Heart right ventricle (tissue), 16 donors: ENCODE measurements at places on chromosomes 1 and 21. TPM values are rescaled to one million over a fixed set of nuclear protein-coding genes. Genes with fewer than 3 reads are reported as not detected.

The DPT gene
- 33.3 TPM for total RNA-seq

The DUSP10 gene
- total RNA-seq = 3.8 TPM

The VSIG8 gene
- total RNA-seq = not detected

The RNPC3 gene
- 13.1 TPM for total RNA-seq

The KCNJ6 gene
- total RNA-seq = not detected

The NPPB gene
- 317 TPM for total RNA-seq

GRCh38 chr1:212311836-212312497 is 26.8 kb downstream of the PPP2R5A start:
- H3K4me1 ChIP-seq = peaks cover 3% of the 10 kb centered on the region
- H3K4me3 ChIP-seq = no peak overlapping the region
- no peak for DNase-seq
- H3K27ac ChIP-seq = no peak overlapping the region
- H3K36me3 ChIP-seq = peaks cover 3% of the 10 kb centered on the region

- no peak overlapping the region for H3K27ac ChIP-seq
- no peak for DNase-seq
- no peaks in the 10 kb centered on the region for H3K27me3 ChIP-seq
- no peak overlapping the region for H3K4me3 ChIP-seq
- H3K36me3 ChIP-seq = peaks cover 31% of the 10 kb centered on the region
These were observed 17.6 kb downstream of the MTFR1L start for GRCh38 chr1:25837262-25837875.

DNA sequence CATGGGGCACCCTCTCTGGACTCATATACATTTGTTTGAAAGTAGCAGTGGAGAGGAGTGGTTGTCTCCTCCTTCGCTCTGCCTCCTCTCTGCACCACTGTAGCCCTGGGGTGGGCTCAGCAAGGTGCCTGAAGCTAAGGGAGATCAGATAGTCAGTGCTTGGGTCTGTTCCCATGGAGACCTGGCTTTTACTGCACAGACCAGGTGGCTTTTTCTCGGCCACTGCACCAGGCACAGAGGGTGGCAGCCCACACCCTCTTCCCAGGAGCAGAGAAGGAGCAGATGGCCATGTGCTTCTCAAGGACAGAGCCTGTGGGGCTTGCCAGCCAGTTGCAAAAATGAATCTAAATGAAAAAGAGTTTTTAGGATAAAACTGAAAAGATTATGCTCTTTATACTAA is 123.4 kb upstream of the KCNK1 start:
- DNase-seq = no peak
- no peaks in the 10 kb centered on the region for H3K36me3 ChIP-seq
- no peak overlapping the region for H3K27ac ChIP-seq
- H3K27me3 ChIP-seq = no peaks in the 10 kb centered on the region
- no peak overlapping the region for H3K4me3 ChIP-seq

DNA sequence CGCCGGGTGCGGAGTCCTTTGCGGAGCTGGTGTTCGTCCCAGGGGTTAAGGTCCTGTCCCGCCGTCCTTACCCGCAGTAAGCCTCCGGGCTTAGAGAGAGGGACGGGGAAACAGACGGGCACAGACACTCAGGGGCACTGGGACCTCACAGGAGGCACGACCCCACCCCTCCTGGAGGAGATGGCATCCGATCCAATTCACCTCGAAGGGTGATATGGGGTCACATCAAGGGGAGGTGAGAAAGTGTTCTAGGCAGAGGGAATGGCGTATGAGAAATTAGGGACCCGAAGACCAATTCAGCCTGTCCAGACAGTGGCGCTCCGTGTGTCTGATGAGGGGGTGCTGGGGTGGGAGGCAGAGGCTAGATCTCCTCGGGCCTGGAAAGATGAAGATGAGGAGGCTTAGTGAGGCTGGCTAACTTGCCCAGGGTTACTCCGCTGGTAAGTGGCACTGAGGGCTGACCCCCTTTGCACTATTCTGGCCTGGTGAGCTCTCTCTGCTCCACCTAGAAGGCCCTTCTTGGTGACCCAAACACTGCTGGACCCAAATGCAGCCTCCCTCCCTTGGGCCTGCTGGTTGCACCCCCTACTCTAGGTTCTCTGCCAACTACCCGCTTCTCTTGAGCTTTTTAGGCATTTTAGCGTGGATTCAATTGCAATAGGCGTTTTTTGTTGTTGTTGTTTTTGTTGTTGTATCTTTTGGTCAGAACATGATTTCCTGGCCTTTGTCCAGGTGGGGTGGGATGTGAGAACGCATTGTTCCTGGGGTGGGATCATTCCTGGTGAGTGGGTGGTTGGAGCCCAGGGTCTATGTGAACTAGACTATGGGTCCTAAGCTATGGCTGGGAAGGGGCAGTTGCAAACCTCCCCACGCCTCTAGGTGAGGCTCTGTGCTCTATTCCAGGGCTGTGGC is 12.3 kb downstream of the BTBD19 start:
- no peak for DNase-seq
- peaks cover 32% of the 10 kb centered on the region for H3K4me1 ChIP-seq
- no peaks in the 10 kb centered on the region for H3K27me3 ChIP-seq
- H3K4me3 ChIP-seq = peak overlapping the region; percentile 69

GRCh38 chr1:243686159-243686558 is 163.9 kb downstream of the AKT3 start:
- H3K27me3 ChIP-seq = no peaks in the 10 kb centered on the region
- no peaks in the 10 kb centered on the region for H3K4me1 ChIP-seq
- peaks cover 40% of the 10 kb centered on the region for H3K36me3 ChIP-seq
- H3K4me3 ChIP-seq = no peak overlapping the region

DNA sequence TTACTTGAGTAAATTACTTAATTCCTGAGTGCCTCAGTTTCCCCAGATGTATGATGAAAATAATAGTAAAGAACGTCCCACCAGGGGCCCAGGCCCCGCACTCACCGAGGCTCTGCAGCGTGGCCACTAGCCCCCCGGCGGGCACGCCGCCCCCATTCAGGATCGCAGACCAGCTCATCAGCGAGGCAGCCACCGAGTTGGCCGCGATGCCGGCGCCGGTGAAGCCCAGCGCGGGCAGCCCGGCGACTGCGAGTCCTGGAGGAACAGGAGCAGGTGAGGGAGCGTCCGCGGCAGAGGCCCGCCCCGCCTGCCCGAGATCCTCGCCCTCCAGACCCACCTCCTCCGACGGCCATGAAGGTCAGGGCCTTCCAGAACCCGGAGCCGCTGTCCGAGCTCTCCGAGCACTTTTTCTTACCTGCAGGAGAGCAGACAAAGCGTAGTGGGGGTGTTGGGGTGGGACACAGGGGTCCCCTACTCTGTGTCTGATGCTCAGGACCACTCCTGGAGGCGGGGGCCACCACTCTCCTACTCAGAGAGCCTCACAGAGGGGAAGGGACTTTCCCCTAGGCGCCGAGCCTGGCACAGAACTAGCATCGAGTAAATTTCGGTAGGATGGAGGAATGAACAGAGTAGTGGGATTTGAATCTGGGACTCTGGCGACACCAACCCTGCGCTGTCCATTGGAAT is 3.7 kb downstream of the IFI6 start:
- peaks cover 22% of the 10 kb centered on the region for H3K4me1 ChIP-seq
- no peak overlapping the region for H3K27ac ChIP-seq
- H3K4me3 ChIP-seq = no peak overlapping the region

- peak; percentile 95 for DNase-seq
- no peaks in the 10 kb centered on the region for H3K36me3 ChIP-seq
- peaks cover 8% of the 10 kb centered on the region for H3K27me3 ChIP-seq
- peaks cover 10% of the 10 kb centered on the region for H3K4me1 ChIP-seq
These were observed 2.8 kb upstream of the CD1D start for GRCh38 chr1:158177700-158178450.

DNA sequence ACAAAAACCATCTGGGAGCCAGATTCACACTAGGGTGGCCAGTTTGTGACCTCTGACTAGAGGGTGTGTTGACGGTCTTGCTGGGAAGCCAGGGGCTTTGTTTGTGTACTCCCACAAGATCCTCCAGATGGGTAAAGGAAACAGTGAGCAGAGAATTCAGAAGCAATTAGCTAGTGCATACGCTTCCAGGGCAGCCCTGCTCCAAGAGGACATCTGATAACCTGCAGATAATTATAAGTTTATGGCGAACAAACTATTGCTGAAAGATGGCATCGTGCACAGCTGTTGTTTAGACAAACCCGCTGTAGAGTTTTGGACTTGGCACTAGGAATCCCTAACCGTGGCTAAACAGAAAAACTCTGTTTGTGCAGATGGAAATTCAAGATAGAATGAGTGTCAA is 326.4 kb downstream of the TGFB2 start:
- H3K36me3 ChIP-seq = no peaks in the 10 kb centered on the region
- no peak for DNase-seq
- H3K27me3 ChIP-seq = no peaks in the 10 kb centered on the region
- H3K4me3 ChIP-seq = no peak overlapping the region
- peaks cover 11% of the 10 kb centered on the region for H3K4me1 ChIP-seq

DNA sequence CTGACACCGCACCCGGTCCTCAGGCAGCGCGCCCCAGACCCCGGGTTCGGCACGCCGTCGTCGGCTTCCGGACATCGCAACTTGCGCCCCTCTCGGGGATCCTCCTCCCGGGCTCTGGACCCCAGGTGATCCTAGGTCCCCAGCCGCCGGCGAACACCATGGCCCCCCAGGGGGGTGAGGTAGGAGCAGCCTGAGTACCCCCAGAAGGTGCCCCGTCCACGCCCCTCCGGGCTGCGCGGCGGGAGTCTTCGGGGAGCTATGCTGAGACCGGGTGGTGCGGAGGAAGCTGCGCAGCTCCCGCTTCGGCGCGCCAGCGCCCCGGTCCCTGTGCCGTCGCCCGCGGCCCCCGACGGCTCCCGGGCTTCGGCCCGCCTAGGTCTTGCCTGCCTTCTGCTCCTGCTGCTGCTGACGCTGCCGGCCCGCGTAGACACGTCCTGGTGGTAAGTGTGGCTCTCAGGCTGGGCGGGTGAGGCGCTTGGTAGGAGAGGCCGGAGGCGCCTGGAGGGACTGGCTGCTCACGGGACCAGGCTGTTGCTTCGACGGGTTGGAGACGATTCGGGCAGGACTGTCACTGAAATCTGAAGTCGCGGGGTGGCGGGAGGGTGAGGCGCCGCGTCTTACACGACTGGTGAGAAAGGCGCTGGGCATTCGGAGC is 367 bp downstream of the WNT2B start:
- H3K4me3 ChIP-seq = peak overlapping the region; percentile 55
- no peaks in the 10 kb centered on the region for H3K36me3 ChIP-seq
- H3K4me1 ChIP-seq = peaks cover 6% of the 10 kb centered on the region
- peaks cover 63% of the 10 kb centered on the region for H3K27me3 ChIP-seq
- DNase-seq = no peak

DNA sequence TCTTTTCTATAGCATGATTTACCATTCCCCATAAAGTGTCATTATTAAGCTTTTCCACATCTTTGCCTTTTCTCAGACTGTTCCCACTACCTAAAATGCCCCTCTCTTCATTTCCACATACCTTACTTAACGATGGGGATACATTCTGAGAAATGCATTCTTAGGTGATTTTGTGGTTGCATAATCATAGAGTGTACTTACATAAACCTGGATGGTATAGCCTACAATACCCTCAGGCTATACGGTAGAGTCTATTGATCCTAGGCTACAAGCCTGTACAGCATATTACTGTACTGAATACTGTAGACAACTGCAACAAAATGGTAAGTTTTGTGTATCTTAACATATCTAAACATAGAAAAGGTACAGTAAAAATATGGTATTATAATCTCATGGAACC is 54.8 kb upstream of the MUTYH start:
- H3K4me1 ChIP-seq = peaks cover 7% of the 10 kb centered on the region
- H3K27me3 ChIP-seq = no peaks in the 10 kb centered on the region
- H3K4me3 ChIP-seq = no peak overlapping the region
- no peaks in the 10 kb centered on the region for H3K36me3 ChIP-seq
- H3K27ac ChIP-seq = no peak overlapping the region
- DNase-seq = no peak

DNA sequence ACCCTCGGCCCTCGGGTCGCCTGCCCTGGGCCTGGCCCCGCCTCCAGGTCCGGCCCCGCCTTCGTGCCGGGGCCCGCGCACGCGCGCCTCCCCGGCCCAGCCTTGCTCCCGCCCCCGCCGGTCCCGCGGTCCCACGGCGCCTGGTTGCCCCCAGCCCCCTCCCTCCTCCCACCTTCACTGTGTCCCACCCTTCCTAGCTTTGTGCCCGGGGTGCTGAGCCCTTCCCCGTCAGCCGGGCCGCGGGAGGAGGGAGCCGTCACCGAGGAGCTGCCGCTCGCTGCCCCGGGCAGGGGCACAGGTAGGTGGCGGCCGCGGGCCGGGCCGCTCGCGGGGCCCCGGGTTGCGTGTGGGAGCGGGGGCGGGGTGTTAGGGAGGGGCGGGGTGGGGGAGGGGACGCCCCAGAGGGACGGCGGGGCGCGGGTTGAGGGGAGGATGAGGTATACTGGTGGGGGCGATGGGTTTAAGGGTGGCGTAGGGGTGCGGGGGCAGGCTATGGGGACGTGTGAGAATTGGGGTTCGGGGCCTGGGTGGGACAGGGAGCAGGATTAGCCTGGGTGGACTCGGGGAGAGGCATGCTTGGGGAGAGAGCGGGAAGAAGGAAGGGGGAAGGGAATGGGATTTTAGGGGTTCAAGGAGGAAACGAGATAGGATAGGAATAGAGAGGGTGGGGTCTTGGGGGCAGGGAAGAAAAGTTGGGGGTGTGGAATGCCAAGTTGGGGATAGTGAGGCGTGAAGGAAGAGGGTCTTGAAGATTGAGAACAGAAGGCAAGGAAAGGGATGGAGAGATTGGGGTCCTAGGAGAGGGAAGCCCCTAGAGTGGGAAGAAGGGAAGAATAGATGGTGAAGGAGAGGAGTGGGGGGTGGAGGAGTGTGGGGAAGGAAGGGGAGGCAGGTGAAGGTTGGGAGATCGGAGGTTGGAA is at the start of gene LRRC42:
Gene LRRC42 (plus strand): TSS at position 99 of the 920 bp plus-strand sequence. CDS start 5,650 bp downstream, outside the sequence.
- no peaks in the 10 kb centered on the region for H3K27me3 ChIP-seq
- H3K27ac ChIP-seq = peak within 1 kb of the TSS; percentile 95
- DNase-seq = no peak
- H3K4me1 ChIP-seq = peaks cover 39% of the 10 kb centered on the region
- H3K4me3 ChIP-seq = peak within 1 kb of the TSS; percentile 95
- no peaks in the 10 kb centered on the region for H3K36me3 ChIP-seq

DNA sequence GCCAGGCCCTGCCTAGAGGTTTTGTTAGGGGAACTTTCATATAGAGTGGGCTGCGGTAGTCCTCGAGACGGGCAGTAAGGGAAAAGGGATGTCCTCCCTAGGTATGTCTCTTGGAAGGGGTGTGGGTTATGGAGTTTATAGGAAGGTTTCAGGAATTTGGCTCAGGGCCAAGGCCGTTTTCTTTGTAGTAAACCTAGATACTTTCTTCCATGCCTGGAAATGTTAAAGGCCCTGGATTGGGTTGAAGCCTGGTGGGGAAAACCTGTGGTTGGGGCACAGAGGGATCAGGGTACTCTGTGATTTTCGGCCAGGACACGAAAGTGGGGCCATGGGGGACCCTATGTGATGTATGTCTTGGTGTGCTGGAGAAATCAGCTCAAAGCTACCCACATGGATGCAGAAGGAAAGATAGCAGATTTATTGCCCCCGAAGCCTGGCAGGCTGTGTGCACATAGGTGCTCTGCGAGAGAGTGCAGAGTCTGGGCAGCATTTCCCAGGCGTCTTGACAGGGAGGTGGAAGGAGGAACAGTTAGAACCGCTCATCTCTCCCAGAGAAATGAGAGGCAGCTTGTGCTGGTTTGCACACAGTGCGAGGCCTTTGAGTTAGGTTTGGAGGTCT is 1.7 kb downstream of the SNAP47 start:
- H3K4me1 ChIP-seq = peaks cover 35% of the 10 kb centered on the region
- peak overlapping the region; percentile 90 for H3K4me3 ChIP-seq
- no peak for DNase-seq
- no peak overlapping the region for H3K27ac ChIP-seq
- peaks cover 10% of the 10 kb centered on the region for H3K36me3 ChIP-seq
- H3K27me3 ChIP-seq = no peaks in the 10 kb centered on the region
